Breast epithelium (tissue), 4 donors: ENCODE measurements at places on chromosomes 5 and 9. TPM values are rescaled to one million over a fixed set of nuclear protein-coding genes. Genes with fewer than 3 reads are reported as not detected.

Gene ABLIM3
- total RNA-seq, result 57.4 TPM

Gene ARL14EPL
- not detected for total RNA-seq

Gene SSBP2
- 65.5 TPM for total RNA-seq

Gene KCNIP1
- total RNA-seq, result 1.0 TPM

Gene SAXO1
- 0.29 TPM for total RNA-seq

Gene NUTM2G
- not detected for total RNA-seq

Gene KIF4B
- not detected for total RNA-seq

Gene NUDT2
- 22.0 TPM for total RNA-seq

Gene ARHGAP26
- 89.0 TPM for total RNA-seq

Gene PCDHB15
- 4.2 TPM for total RNA-seq
